ENCODE measurements at places on chromosomes 4 and X.

DNA sequence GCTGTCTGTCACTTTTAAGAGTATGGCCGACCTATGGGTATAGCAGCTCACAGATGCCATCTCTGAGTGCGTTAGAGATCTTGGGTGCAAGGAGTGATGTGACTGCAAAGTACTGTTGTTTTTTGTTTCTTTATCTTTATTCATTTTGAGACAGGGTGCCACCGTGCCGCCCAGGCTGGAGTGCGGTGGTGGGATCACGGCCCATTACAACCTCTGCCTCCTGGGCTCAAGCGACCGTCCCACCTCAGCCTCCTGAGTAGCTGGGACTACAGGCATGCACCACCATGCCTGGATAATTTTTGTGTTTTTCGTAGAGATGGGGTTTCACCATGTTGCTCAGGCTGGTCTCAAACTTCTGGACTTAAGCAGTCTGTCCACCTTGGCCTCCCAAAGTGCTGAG is 71.4 kb downstream of the CCKAR start:
- DNase-seq: no peak

DNA sequence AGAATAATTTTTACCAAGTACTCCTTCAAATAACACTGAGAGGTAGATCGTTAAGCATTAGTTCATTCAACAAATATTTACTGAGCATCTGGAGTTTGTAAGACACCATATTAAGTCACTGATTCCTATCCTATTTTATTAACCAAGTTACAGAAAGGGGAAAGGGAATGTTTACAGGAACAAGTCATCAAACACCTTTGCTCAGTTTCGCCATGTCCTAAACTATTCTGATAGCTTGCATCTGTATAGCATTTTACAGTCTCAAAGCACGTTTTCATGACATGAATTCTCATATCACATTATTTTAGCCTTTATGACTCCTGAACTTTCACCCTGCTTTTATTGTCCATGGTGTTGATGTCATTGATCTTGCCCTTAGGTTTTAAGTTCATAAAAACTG is 89.2 kb downstream of the AREG start:
- DNase-seq: no peak

DNA sequence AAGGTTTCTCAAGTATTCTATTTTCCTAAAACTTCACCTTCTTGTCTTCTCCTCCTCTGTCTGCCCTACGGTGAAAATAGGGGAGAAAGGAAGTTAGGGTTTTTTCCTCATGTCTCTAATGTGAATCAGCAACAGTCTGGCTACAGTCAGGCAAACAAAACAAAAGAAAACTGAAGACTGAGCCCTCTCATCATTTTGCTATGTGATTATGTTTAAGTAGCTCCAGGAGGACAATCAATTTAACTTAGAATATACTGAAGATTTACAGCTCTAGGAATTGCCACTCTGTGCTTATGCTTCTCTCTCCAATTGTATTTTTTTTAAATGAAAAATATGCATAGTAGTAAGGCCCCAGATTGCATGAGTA is 316.2 kb downstream of the GPAT3 start:
- DNase-seq: no peak

DNA sequence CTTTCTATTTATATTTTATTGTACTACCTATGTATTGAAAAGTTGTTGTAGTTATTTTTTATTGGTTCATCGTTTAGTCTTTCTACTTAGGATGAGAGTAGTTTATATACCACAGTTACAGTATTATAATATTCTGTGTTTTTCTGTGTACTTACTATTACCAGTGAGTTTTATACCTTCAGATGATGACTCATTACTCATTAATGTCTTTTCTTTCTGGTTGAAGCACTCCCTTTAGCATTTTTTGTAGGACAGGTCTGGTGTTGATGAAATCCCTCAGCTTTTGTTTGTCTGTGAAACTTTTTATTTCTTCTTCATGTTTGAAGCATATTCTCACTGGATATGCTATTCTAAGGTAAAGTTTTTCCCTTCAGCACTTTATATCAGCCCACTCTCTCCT is 7.7 kb downstream of the LUZP4 start:
- DNase-seq: no peak

- DNase-seq: no peak
These were observed 34.5 kb upstream of the FAM9C start for GRCh38 chrX:13078739-13079444.

- no peak for DNase-seq
These were observed 58.2 kb upstream of the DIPK2B start for GRCh38 chrX:45258731-45259402.

- no peak for DNase-seq
These were observed 136.8 kb downstream of the TET2 start for GRCh38 chr4:105283501-105283900.

- DNase-seq: no peak
These were observed 6.8 kb upstream of the CXCL2 start for GRCh38 chr4:74105656-74106280.

DNA sequence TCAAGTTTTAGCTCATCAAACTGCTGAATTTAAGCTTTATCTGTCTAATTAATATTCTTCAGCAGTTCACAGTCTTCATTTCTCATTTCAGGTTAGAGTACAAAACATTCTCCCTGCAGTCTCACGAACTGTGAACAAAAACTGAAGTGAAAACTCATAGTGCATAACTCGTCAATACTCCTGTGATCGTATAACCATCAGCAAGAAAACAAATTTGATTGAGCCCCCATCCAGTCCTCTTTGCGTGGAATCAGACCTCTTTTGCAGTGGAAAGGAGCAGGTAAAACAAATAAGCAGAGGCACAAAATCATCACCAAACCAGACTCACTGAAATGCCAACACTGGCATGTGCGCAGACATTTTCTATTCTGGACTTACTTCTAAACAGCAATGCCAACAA is 12.7 kb downstream of the ADAM29 start:
- DNase-seq: no peak

- no peak for DNase-seq
These were observed 1.0 kb upstream of the TLR1 start for GRCh38 chr4:38805530-38806145.

DNA sequence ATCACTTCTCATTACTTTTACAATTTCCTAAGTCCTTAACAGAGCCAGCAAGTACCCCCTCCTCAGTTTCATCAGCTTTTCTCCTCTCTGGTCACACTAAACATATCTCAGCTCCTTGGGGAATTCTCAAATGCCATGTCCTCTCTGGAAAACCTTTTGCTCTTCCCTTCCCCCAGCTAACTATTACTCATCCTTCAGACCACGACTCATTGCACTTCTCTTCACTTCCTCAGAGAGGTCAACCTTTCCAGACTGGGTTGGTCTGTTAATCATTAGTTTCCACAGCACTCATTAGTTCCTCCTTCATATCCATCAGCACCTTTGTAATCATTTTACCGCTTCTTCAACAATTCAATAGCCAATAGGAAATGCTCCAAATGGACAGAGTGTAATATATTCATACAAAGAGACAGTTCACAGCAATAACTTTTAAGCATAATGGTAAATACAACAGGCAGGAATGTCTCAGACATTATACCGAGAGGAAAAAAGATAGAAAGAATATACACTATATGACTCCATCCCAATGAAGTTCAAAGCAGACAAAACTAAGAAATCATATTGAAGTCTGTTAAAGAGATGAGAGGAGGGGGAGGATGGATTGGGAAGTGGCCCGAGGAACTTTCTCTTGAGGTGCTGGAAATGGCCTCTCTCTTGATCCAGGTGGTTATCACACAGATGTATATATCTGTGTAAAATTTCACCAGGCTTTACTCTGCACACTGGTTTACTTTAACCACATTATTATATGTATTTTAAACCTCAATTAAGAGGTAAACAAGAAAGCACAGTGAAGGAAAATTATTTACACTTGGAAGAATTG is 39.6 kb downstream of the DDX60L start:
- no peak for DNase-seq

- DNase-seq: no peak
These were observed 71.0 kb upstream of the MXD4 start for GRCh38 chr4:2332976-2333319.

DNA sequence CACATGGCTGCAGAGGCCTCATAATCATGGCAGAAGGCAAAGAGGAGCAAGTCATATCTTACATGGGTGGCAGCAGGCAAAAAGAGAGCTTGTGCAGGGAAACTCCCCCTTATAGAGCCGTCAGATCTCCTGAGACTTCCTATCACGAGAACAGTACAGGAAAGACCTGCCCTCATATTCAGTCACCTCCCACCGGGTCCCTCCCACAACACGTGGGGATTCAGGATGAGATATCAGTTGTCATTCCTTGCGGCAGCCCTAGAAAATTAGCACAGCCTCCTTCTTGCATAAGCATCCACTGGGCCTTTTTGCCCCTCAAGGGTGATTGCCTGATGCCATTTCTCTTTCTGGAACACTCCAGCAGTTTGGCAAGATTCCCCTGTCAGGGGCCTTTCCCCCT is 61.7 kb upstream of the STX18 start:
- DNase-seq: no peak

GRCh38 chr4:169105620-169106019 is 95.6 kb upstream of the CBR4 start:
- DNase-seq: no peak

Data from stimulated activated CD4-positive, alpha-beta T cell treated with anti-CD3 and anti-CD28 coated beads, Interleukin-15, amount 100 ng/mL, for 1 hour (primary cell).